ENCODE measurements at places on chromosomes 5 and 9. TPM values are rescaled to one million over a fixed set of nuclear protein-coding genes. Genes with fewer than 3 reads are reported as not detected.

PCDHA10 gene
- total RNA-seq, result not detected

GRCh38 chr5:140113699-140114263, at the start of gene PURA:
Gene PURA, plus strand, starts transcription at chr5:140114109. Its CDS starts 73 bp downstream, at chr5:140114182.
- no peaks in the 10 kb centered on the region for H3K27me3 ChIP-seq
- peak; percentile 97 for DNase-seq
- peaks cover 83% of the 10 kb centered on the region for H3K4me1 ChIP-seq
- H3K36me3 ChIP-seq, result no peaks in the 10 kb centered on the region

GZMA gene
- total RNA-seq, result 7.3 TPM

GRCh38 chr5:132064140-132064539, 3.7 kb downstream of the IL3 start:
- no peak for DNase-seq
- no peak overlapping the region for H3K27ac ChIP-seq
- H3K27me3 ChIP-seq, result no peaks in the 10 kb centered on the region
- no peak overlapping the region for H3K4me3 ChIP-seq
- no peaks in the 10 kb centered on the region for H3K36me3 ChIP-seq

ARHGEF28 gene
- total RNA-seq, result 0.52 TPM
